Keratinocyte (primary cell): ENCODE measurements at places on chromosomes 5 and 9.

GRCh38 chr9:87062746-87063145 lies 115.4 kb upstream of the GAS1 start:
- no peaks in the 10 kb centered on the region for H3K36me3 ChIP-seq
- H3K27me3 ChIP-seq: no peaks in the 10 kb centered on the region
- no peak for DNase-seq
- no peak overlapping the region for H3K4me3 ChIP-seq
- H3K27ac ChIP-seq: no peak overlapping the region
- H3K4me1 ChIP-seq: no peaks in the 10 kb centered on the region

GRCh38 chr9:34430843-34431437 lies 27.4 kb downstream of the FAM219A start:
- peaks cover 3% of the 10 kb centered on the region for H3K4me1 ChIP-seq
- H3K36me3 ChIP-seq: no peaks in the 10 kb centered on the region
- peak; percentile 36 for DNase-seq
- no peak overlapping the region for H3K4me3 ChIP-seq
- H3K27ac ChIP-seq: no peak overlapping the region

DNA sequence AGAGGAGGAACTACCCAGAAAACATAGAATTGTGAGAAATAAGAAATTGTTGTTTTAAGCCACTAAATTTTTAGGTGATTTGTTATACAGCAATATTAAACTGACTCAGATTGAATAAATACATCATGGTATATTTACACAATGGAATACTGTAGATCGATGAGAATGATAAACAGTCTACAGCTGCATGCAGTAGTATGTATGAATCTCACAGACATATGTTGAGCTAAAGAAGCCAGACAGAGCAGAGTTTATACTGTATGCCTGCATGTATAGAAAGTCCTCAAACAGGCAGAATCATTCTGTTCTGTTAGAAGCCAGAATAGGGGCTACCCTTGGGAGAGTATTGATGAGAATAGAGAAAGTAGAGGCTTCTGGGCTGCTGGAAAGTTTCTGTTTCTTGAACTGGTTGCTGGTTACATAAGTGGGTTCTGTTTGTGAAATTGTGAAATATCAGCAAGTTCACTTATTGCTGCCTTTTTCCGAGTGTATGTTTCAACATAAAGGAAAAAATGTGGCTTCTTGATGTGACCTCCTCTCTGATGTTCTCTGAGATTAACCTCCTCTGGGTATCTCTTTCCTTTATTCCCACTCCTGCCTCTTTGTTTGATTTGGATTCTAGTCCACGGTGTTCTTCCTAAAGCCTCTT lies 9.6 kb downstream of the KIAA1958 start:
- no peaks in the 10 kb centered on the region for H3K27me3 ChIP-seq
- no peaks in the 10 kb centered on the region for H3K4me1 ChIP-seq
- no peak for DNase-seq
- no peak overlapping the region for H3K4me3 ChIP-seq
- H3K36me3 ChIP-seq: no peaks in the 10 kb centered on the region
- no peak overlapping the region for H3K27ac ChIP-seq

GRCh38 chr9:121324316-121324715 lies 45.7 kb downstream of the STOM start:
- no peak overlapping the region for H3K27ac ChIP-seq
- H3K27me3 ChIP-seq: no peaks in the 10 kb centered on the region

- H3K27me3 ChIP-seq: no peaks in the 10 kb centered on the region
- H3K36me3 ChIP-seq: peaks cover 18% of the 10 kb centered on the region
- no peak for DNase-seq
- H3K27ac ChIP-seq: no peak overlapping the region
These were observed 4.8 kb upstream of the CEL start for GRCh38 chr9:133057006-133057405.

GRCh38 chr9:137893670-137894069 lies 16.1 kb downstream of the CACNA1B start:
- no peaks in the 10 kb centered on the region for H3K36me3 ChIP-seq
- H3K27me3 ChIP-seq: no peaks in the 10 kb centered on the region
- H3K4me3 ChIP-seq: no peak overlapping the region
- H3K4me1 ChIP-seq: no peaks in the 10 kb centered on the region

DNA sequence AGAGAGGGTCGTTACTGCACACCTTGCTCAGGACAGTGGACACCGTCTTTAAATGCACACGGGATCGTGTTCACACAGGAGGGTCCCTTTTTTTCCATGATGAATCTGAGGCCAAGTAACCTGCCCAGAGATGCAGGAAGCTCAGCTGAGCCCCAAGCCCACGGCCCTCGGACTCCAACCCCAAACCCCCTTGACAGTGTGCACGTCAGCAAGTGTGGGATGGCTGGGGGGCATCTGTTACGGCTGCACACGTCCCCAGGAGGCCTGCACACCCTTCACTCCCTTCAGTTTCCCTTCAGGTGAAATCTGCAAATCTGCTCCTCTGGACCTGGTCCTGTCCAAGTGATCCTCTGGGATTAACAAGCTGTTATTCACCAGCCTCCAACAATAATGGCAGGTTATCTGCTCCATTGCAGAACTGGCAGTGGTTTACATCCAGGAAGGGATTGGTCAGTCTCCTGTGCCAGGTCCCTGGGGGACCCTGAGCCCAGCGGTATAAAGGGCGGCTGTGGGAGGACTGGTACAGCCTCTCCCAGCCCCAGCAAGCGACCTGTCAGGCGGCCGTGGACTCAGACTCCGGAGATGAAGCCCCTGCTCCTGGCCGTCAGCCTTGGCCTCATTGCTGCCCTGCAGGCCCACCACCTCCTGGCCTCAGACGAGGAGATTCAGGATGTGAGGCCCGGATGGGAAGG lies at the start of gene LCN1:
Gene LCN1, plus strand, starts transcription at position 525 of the 692 bp plus-strand sequence. Its CDS starts 58 bp downstream, at position 583.
- H3K36me3 ChIP-seq: no peaks in the 10 kb centered on the region
- H3K4me1 ChIP-seq: peaks cover 2% of the 10 kb centered on the region
- H3K27me3 ChIP-seq: peaks cover 4% of the 10 kb centered on the region
- DNase-seq: no peak
- H3K4me3 ChIP-seq: no peak within 1 kb of the TSS

DNA sequence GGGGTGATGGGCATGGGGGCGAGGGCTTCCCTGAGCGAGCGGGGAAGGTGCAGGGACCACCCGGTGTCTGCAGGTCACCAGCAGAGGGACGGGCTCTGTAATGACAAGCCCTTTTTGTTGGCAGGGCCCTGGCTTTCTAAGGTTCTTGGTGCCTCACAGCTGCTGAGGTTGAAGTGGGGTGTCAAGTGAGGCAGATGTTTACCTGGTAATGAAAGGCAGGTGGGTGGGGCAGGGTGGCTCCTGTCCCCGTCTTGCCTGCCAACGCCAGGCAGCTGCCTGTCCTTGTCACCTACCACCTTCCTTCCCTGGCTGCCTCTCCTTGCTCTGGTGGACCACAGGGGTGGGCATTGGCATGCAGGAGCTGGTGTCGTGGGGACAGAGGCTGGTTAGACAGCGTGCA lies 41.0 kb upstream of the SEMA4D start:
- no peak overlapping the region for H3K4me3 ChIP-seq
- peaks cover 6% of the 10 kb centered on the region for H3K4me1 ChIP-seq
- DNase-seq: no peak

DNA sequence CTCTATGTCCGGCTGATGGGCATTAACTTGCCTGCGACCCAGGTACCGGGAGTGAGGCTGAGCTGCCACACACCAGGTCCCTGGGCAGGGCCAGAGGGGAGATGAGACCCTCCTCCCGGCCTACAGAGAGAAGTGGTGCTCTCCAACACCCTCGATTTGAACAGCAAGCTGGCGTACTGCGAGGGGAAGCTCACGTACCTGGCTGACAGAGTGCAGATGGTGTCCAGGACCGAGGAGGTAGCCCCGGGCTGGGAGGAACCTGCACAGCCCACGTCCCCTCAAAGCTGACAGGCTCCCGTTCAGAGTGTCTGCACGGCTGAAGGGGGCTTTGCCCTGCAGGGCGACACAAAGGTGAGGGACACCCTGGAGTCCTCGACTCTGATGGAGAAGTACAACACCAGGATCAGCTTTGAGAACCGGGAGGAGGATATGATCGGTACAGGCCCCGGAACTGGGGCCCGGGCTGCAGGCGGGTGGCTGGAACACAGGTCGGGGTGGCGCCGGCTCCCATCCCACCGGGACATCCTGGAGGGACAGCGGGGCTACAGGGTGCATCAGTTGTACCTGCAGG lies 1.0 kb upstream of the RABL6 start:
- no peaks in the 10 kb centered on the region for H3K27me3 ChIP-seq
- DNase-seq: no peak
- H3K4me1 ChIP-seq: peaks cover 15% of the 10 kb centered on the region
- H3K4me3 ChIP-seq: peak overlapping the region; percentile 75
- peaks cover 10% of the 10 kb centered on the region for H3K36me3 ChIP-seq

GRCh38 chr5:72510610-72511181 lies 3.5 kb upstream of the ZNF366 start:
- H3K4me3 ChIP-seq: no peak overlapping the region
- peak overlapping the region; percentile 49 for H3K27ac ChIP-seq
- no peak for DNase-seq
- no peaks in the 10 kb centered on the region for H3K27me3 ChIP-seq
- H3K36me3 ChIP-seq: no peaks in the 10 kb centered on the region

DNA sequence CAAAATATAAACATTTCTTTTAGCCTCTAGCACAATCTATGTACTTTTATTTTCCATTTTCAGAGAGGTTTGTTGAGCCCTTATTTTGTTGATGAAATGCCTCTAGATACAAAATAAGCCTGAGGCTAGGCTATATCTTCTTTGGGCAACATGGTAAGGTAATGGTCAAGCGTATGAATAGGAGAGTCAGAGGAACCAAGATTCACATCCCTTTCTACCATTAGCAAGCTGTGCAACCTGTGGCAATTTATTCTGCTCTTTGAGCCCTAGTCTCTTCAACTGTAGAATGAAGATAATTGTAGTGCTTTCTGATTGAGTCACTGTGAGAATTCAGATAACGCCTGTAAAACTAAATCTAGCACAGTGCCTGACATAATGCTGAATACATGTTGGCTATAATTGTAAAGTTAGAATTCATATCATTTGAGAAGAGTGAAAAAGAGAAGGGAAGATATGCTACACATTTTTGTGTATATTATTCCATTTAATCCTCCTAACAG lies 412.5 kb downstream of the CCDC171 start:
- H3K27me3 ChIP-seq: no peaks in the 10 kb centered on the region
- no peaks in the 10 kb centered on the region for H3K4me1 ChIP-seq
- H3K27ac ChIP-seq: no peak overlapping the region
- H3K4me3 ChIP-seq: no peak overlapping the region
- H3K36me3 ChIP-seq: no peaks in the 10 kb centered on the region

GRCh38 chr9:114493521-114494184 lies 11.6 kb downstream of the WHRN start:
- H3K36me3 ChIP-seq: no peaks in the 10 kb centered on the region
- no peaks in the 10 kb centered on the region for H3K4me1 ChIP-seq
- H3K27me3 ChIP-seq: peaks cover 7% of the 10 kb centered on the region
- DNase-seq: no peak

- H3K27ac ChIP-seq: no peak overlapping the region
- peak; percentile 33 for DNase-seq
- no peaks in the 10 kb centered on the region for H3K27me3 ChIP-seq
- peaks cover 6% of the 10 kb centered on the region for H3K4me1 ChIP-seq
- H3K36me3 ChIP-seq: no peaks in the 10 kb centered on the region
- H3K4me3 ChIP-seq: no peak overlapping the region
These were observed 10.0 kb downstream of the ZSWIM6 start for GRCh38 chr5:61342071-61342501.

- no peak overlapping the region for H3K4me3 ChIP-seq
- H3K36me3 ChIP-seq: no peaks in the 10 kb centered on the region
- DNase-seq: no peak
These were observed 163.9 kb downstream of the OLFM1 start for GRCh38 chr9:135251331-135251761.

GRCh38 chr9:121353241-121354061 lies 16.6 kb downstream of the STOM start:
- H3K4me1 ChIP-seq: peaks cover 25% of the 10 kb centered on the region
- H3K27ac ChIP-seq: no peak overlapping the region
- no peak overlapping the region for H3K4me3 ChIP-seq
- DNase-seq: no peak

DNA sequence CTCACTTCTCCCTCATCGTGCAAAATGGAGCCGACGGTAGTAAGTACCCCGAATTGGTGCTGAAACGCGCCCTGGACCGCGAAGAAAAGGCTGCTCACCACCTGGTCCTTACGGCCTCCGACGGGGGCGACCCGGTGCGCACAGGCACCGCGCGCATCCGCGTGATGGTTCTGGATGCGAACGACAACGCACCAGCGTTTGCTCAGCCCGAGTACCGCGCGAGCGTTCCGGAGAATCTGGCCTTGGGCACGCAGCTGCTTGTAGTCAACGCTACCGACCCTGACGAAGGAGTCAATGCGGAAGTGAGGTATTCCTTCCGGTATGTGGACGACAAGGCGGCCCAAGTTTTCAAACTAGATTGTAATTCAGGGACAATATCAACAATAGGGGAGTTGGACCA lies 979 bp downstream of the PCDHGA12 start:
- peak overlapping the region; percentile 25 for H3K4me3 ChIP-seq
- H3K27ac ChIP-seq: no peak overlapping the region
- no peak for DNase-seq
- H3K27me3 ChIP-seq: peaks cover 11% of the 10 kb centered on the region
- no peaks in the 10 kb centered on the region for H3K36me3 ChIP-seq

DNA sequence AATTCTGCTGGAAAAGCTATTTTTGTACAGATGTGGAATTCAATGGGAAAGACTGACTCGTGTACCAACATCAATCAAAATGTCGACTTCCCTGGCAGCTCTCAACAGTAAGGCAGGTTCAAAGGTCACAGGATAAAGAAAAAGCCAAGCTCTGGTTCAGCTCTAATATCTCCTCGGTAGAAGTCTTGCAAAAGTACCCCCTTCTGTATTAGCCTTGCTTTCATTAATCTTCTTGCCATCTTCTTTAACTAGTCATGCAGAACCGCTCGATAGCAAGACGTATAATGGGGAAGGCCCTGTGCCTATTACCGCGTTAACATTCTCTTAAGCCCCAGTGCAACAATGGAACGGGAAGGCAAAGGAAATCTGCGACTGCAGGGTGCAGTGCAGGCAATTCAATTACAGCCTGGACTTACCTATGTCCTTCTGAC lies 201.2 kb downstream of the GAPVD1 start:
- no peak overlapping the region for H3K4me3 ChIP-seq
- DNase-seq: no peak
- H3K4me1 ChIP-seq: no peaks in the 10 kb centered on the region
- peaks cover 5% of the 10 kb centered on the region for H3K36me3 ChIP-seq

DNA sequence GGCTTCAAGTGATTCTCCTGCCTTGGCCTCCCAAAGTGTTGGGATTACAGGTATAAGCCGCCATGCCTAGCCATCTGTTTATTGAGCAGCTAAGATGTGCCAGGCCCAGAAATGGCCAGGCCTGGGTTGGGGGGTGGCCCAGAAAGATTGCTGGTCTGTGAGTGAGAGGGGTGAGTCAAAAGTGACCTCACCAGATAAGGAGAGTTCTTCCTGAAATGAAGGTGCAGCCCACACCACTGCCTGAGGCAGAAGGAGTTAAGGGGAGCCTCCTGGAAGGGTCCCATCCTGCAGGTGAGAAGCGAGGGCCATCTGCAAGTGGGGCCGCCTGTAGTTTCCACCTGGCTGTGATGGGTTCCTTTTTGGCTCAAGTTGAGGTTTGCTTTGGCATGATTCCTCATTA lies 96.9 kb upstream of the KLF4 start:
- no peak overlapping the region for H3K4me3 ChIP-seq
- H3K27ac ChIP-seq: no peak overlapping the region
- H3K27me3 ChIP-seq: no peaks in the 10 kb centered on the region
- H3K36me3 ChIP-seq: no peaks in the 10 kb centered on the region
- peaks cover 4% of the 10 kb centered on the region for H3K4me1 ChIP-seq
- no peak for DNase-seq
